ENCODE measurements at places on chromosomes 12 and 14.

GRCh38 chr12:79344855-79345847, 345.6 kb downstream of the PAWR start:
- peak; percentile 40 for DNase-seq

GRCh38 chr12:108538146-108538545, 22.8 kb downstream of the SART3 start:
- DNase-seq: no peak

DNA sequence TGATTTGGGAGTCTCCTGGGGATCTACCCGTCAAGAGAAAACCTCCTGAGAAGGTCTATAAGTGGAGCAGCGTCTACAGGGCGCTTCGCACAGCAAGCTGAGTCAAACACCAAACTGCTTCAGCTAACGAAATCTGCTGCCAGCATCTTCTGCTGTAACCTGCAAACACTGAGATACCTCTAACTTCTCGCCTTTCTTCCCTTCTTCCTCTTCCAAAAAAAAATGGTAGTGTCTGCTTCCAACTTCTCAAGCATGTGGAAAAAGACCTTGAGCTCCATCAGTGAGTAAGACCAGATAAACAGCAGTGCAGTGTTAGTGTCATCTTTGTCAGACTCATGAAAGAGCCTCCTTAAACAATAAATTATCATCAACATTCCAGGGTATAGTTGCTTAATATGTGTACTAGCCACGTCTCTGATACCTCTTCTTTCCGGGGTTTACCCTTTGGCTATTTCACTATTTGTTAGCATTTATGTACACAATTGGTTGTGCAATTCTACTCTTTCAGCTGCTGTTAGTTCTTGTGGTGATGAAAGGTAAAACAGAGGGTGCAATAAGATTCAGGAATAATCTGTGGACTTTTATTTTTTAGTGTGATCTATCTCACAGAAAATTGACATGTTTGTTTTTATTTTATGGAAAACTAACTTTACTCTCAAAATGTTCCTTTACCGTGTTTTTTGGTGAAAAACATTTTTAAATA, 81.6 kb downstream of the LLPH start:
- no peak for DNase-seq

DNA sequence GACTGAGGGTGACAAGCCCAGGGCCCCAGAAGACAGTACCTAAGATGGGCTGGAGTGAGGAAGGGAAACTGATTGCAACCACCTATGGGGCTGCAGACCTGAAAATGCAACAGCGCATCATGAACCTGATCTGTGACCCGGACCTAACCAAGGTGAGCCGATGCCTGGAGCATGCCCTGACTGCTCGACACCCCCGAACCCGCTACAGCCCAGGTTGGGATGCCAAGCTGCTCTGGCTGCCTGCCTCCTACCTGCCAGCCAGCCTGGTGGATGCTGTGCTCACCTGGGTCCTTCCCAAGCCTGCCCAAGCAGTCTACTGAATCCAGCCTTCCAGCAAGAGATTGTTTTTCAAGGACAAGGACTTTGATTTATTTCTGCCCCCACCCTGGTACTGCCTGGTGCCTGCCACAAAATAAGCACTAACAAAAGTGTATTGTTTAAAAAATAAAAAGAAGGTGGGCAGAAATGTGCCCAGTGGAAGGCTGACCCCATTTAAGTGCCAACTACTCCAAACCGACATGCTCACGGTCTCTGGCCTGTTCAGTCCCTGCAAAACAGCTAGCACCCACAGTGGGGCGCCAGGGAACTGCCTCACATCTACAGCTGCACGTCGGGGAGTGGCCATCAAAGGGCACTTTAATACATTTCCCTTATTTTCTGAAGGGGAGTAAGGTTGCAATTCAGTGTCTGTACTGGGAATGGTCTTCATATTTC, 4.2 kb downstream of the RDH5 start:
- DNase-seq: peak; percentile 85

GRCh38 chr12:7042842-7043241, 17.7 kb upstream of the C1S start:
- DNase-seq: no peak

DNA sequence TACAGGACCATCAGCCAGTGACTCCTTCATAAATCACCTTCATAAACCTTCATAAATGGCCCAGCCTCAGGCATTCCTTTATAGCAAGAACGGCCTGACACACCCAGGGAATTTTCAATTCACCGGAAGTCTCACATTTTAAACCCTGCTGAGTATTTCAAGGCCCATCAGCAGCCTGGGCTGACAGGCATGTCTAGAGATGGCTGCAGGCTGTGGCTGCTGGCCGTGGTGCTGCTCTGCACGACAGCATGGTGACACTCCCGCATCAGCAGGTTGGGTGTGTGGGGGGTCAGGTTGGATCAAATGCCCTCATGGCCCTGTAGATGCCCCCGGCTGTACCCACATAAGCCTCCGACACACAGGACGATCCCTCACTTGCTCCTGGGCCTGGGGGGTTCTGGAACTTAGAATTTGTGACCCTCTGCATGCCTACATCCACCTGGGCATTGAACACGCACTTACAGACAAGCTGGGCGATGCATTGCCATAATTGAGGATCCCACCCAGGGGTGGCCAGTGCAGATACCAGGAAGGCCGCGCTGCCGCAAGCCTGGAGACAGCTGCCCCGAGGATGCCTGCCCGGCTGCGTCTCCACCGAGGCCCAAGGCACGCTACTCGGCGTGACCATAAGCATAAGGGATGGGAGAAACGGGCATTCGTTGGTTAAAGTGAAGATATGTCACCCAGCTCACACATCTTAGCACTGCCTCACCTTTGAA, 124.3 kb downstream of the PIWIL1 start:
- DNase-seq: no peak

DNA sequence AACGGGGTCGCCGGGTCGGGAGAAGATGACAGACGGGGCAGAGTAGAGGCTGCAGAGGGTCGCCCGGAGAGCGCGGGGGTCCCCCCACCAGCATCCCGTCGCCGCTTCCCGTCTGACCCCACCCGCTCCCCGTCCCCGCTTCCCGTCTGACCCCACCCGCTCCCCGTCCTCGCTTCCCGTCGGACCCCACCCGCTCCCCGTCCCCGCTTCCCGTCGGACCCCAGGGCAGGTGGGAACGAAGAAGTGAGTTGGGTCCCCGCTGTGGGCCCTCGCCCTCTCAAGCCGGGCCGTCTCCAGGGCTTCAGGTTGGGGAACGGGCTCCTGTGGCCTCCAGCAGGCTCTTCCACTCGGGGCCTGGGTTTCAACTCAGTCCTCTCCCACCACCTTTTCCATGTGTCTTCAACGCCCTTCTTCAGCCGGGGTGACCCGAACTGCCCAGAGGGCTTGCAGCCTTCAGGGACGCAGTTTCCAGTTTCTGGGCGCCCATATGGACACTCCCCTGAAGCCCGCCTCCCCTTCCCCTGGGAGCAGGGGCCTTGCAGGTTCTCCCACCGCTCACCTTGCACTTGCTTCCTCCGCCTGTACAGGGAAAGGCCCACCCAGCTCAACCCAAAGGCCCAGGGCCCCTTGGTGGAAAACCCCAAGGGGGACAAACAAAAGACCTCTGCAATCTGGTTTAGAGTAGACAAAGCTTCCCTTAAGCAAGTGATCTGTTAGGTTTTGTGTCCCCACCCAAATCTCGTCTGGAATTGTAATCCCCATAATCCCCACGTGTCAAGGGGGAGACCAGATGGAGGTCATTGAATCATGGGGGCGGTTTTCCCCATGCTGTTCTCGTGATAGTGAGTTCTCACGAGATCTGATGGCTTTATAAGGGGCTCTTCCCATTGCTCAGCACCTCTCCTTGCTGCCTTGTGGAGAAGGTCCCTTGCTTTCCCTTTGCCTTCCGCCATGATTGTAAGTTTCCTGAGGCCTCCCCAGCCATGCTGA, 66.5 kb downstream of the TNFAIP2 start:
- no peak for DNase-seq

GRCh38 chr12:52126050-52126604, 46.6 kb downstream of the SMIM41 start:
- no peak for DNase-seq

- DNase-seq: no peak
Observed at GRCh38 chr12:10512798-10513197, 7.1 kb downstream of the EIF2S3B start.

DNA sequence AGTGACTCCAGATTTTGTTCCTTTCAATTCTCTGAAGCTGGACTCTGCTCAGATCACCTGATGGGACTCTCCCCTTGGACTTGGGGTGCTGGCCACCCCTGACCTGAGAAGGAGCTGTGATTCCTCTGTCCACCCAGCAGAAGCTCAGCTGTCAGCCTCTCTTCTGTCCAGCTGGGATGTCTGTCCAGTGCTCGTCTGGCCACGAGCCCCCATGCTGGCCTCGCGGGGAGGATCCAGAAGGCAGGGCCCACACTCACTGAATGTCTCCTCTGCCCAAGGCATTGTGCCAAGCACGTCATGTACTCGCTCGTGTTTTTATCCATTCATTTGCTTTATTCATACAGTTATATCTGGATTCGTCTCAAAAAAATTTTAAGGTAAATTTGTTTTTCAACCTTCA, 14.2 kb upstream of the SLC24A4 start:
- no peak for DNase-seq

- DNase-seq: no peak
Observed at GRCh38 chr14:90648421-90648820, 167.8 kb downstream of the TTC7B start.

- peak; percentile 74 for DNase-seq
Observed at GRCh38 chr14:69242311-69243224, 17.4 kb upstream of the GALNT16 start.

GRCh38 chr12:71555191-71555590, 108.5 kb downstream of the ZFC3H1 start:
- no peak for DNase-seq

GRCh38 chr12:50187084-50187900, 20.1 kb upstream of the CERS5 start:
- no peak for DNase-seq

DNA sequence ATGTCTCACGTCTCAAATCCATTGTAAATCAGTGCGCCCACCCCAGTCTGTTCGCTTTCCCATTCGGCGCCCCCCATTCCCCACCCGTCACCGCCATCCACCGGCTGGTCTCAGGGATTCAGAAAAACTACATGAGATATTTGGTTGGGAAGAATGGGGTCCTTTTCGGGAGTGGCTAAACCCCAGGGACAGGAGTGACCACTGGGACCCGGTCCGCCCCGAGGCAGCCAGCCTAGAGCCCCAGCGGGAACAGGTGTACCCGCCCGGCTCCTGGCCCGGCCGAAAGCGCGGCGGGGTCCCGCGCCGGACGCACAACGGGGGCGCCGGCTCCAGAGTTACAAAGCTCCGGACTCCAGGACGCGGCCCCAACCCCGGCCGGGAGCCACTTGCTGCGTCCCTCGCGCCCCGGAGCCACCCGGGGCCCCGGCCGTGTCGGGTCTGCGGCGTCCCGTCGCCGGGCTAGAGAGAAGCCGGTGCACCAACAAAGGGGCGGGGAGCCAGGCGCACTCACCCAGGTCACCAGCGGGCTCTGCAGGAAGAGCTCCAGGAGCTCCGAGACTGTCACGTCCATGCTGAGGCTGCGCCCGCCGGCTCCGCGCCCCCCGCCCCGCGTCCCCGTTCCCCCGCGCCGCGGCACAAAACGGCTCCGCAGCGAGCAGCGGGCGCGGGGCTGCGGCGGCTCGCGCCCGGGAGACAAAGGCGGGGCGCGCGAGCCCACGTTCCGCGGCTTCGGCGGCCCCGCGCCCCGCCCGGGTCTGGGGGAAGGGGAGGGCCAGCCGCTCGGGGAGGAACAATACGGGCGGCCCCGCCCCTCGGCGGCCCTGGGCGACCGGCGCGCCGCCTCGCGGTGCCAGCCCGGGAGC, at the start of gene CCDC88C:
CCDC88C (minus strand) TSS at position 701 of the 863 bp plus-strand sequence; CDS start at position 571, 130 bp downstream.
- peak; percentile 52 for DNase-seq

DNA sequence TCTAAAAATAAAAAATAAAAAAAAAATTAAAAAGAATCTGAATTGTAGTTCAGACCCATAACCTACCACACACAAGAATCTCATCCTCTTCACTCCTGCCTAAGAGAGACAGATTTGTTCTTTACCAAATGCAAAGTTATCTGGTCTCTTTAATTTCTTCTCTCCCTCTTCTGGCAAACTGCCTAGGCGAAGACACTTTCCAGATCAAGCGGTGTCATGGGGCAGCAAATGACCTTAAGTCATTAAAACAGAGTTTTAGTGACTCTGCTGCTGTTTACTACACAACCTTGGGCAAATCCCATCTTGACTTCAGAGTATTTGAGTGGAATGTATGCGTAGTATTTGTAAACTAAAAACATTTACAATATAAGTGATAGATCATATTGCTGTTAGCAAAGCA, 60.9 kb upstream of the NID2 start:
- no peak for DNase-seq

GRCh38 chr14:31320216-31320615, 100.1 kb downstream of the HEATR5A start:
- DNase-seq: peak; percentile 60

DNA sequence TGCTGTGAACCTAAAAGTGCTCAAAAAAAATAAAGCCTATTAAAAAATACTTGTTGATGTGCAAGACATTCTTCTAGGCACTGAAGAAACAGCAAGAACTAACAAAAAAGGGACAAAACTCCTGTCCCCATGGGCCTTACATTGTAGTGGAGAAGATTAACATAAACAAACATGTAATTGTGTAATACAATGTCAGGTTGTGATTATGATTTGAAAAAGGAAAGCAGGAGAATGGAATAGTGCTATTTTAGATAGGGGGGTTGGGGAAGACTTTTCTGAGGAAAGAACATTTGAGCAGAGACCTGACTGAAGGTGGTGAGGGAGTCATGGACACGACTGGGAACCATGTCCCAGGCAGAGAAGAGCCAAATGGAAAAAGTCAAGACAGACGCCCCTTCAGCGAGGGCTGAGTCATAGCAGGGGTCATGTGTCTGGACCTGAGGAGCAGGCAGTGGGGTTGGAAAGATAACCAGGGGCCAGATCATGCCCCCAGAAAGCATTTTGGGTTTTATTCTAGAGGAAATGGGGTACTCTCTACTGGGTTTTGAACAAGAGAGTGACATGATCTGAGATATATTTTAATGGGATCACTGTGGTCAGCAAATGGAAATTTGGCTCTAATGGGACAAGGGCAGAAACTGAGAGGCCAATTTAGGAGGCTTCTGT, 19.4 kb upstream of the IFNG start:
- no peak for DNase-seq

- no peak for DNase-seq
Observed at GRCh38 chr12:25207411-25207810, 12.4 kb downstream of the ETFRF1 start.

Data from Ammon's horn (tissue), 1 donor.